Panc1 (cell line): ENCODE measurements at places on chromosomes 2 and 18. TPM values are rescaled to one million over a fixed set of nuclear protein-coding genes. Genes with fewer than 3 reads are reported as not detected.

GTF3C2 gene
- 77.7 TPM for total RNA-seq

DNA sequence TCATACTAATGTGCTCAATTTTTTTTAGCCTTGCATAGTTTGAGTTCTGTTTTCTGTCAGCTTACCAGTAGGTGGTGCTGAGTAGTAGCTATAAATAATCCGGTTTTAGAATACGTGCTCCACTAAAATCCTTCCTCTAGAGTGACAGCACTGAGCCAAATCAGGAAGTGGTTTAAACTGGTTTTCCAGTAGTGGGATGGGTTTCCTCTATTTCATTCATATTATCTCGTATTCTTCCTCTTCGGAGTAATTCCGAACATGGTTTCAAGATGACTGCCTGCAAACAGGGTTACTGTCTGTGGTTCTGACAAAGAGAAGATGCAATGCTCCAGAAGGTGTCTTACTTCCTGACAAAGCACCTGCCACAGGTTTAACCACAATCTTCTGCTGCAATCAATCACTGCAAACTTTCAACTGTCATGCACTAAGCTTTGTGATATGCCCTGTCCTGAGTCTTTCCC is 496.9 kb upstream of the VRK2 start:
- DNase-seq, result no peak

DNA sequence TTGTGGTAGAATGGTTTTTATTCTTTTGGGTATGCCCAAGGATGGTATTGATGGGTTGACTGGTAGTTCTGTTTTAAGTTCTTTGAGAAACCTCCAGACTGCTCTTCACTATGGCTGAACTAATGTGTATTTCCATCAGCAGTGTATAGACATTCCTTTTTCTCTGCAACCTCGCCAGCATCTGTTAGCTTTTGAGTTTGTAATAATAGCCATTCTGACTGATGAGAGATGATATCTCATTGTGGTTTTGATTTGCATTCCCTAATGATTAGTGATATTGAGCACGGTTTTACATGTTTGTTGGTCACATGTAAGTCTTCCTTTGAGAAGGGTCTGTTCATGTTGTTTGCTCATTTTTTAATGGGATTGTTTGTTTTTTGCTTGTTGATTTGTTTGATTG is 1348.7 kb upstream of the NXPH2 start:
- no peak for DNase-seq

DNA sequence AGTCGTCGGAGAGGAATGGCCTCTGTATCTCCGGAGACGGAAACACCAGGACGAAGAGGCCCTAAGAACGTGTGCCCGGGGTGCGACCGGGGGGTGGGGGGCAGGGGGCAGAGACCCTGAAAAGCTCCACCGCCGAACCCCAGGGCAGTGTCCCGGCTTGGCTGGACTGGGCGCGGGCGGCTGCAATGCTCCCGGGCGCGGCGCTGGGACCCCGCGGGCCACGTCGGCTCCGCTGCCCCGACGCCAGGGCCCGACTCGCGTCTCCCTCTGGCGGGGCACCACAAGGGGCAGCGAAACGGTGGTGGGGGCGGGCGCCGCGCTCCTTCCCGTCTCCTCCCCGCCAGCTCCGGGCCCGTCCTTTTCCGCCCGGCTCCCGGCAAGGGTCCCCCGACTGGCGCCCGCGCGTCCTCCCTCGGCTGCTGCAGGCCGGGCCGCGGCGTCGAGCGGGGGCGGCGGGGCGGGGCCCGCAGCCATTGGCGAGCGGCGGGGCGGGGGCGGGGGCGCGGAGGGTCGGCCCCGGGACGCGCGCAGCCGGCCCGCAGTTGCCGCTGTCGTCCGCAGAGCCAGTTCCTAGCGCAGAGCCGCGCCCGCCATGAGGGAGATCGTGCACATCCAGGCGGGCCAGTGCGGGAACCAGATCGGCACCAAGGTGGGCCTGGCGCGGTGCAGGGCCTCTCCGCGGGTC is at the start of gene TUBB6:
TSS of gene TUBB6 (plus strand) at position 541 of the 685 bp plus-strand sequence. CDS start at position 593, 52 bp downstream.
- DNase-seq, result no peak

DNA sequence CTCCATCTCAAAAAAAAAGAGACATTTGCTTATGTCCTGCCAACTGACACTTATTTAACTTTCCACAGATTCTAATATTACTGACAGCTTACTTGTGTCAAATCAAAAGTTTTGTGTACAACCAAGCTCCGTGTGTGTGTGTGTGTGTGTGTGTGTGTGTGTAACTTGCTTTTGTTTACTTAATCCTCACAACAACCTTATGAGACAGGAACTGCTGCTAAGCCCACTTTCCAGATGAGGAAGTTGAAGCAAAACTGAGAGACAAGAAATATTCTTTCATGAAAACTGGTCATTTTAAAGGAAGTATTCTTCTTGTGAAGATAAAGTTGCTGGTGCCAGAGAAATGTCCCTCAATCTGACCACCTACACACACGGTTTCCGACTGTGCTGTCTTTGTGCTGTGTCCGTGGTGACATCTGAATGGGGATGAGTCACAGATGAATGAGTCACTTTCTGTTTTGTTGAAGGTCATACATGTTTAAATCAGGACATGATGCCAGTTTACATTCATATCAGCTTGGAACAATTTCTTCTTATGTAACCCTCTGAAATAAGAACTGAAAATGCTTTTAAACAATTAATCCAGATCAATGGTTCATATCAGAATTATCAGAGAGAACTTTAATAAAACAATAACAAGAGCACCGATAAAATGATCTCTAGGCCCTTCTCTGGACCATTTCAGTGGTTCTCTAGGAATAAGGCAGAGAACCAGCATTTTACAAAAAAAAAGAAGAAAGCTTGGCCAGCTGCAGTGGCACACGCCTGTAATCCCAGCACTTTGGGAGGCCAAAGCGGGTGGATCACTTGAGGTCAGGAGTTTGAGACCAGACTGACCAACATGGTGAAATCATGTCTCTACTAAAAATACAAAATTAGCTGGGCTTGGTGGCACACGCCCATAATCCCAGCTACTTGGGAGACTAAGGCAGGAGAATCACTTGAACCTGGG is 95.5 kb downstream of the THNSL2 start:
- peak; percentile 30 for DNase-seq

DNA sequence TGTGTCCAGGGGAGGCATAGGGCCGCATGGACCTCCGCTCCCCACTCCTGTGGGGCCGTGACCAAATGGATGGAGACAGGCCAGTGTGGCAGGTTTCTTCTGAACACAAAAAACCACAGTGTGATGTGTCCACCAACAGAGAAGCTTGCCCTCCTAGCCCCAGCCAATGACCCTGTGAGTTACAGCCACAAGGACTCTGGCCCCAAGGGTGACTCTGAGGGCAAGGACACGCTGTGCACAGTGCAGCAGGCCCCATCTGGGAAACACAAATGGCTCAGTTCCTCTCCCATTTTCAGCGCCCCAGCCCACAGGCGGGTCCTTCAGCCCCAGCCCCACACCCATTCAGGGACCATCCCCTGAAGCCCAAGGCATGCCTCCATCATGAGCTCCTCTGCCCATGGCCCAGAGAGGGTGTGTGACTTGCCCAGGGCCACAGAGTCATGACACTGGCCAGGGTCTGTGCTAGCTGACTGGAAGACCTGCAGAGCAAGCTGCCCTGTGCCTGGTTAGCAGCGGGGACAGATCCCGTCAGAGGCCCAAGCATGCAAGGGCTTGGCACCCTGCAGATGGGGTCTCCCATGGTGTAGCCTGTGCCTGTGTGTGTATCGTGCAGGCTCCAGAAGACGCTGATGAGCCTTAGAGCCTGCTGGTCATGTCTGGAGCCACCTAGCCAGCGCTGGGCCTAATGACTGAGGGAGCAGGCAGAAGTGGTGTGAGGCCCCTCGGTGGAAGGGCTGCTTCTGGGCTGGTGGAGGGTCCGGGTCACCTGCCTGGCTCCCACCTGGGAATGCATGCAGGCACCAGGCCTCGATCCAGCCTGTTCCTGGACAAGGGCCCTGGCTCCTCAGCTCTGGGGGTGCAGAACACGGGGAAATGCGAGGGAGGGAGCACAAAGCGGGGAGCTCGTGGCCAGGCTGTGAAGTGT is 47.7 kb downstream of the HS6ST1 start:
- DNase-seq, result no peak

VIT gene
- total RNA-seq, result 0.77 TPM

SLC9A4 gene
- not detected for total RNA-seq

- no peak for DNase-seq
Measured at GRCh38 chr18:63148449-63149301, 170.9 kb downstream of the BCL2 start.

IL36RN gene
- total RNA-seq, result not detected

CNDP1 gene
- not detected for total RNA-seq

DNA sequence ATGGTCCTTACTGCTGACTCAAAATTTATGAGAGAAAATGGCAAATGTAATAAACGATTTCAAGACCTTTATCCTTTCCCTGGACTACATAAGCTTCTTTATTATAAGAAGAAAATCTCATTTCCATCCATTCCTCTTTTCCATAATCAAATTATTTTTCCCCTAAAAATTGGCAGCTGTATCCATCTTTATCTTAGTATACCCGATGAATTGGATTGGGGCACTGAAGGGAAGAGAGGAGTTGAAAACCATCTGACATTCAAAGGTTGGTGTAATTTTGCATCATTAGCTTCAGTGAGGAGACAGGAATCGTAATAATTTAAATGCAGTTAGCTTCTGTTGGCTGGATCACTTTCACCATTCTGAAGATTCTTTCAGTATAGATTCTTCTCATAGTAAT is 574.1 kb downstream of the XIRP2 start:
- no peak for DNase-seq

- no peak for DNase-seq
Measured at GRCh38 chr2:220987839-220988238, 584.3 kb downstream of the EPHA4 start.

GRCh38 chr2:73705091-73705490 is 32.1 kb downstream of the TPRKB start:
- DNase-seq, result no peak

DNA sequence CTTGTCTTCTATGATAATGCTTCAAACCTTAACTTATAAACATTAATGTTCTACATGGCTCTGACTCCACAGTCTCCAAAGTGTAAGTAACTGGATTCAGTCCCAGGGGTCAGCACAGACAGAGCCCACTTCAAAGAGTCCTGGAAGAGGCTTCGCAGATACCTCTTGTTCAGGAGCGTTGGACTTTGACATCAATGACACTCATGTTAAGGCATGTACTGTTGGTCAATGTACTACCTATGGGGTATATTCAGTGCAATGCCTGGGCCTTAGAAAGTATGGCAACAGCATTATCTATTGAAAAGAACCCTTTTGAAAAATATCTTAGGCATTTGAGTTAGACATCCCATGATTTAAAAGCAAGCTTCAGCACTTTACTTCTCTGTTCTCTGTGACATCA is 143.1 kb downstream of the GRB14 start:
- DNase-seq, result no peak

ELOA2 gene
- total RNA-seq, result not detected

DNA sequence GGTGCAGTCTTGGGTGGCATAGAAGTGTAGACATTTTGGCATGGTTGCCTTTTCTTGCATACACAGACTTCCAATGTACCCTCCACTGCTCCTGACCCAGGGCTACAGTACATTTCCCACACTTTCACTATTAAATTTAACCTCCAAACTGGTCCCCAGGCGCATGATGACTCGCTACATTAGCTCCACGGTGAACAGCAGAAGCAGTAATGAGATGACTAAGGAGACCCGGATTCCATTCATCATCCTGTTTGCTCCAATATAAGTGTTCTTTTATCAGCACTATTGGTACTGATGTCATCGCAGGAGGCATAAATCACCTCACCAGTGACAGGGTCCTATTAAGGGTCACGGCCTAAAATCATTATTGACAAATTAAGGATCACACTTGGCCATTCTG is 316.5 kb downstream of the EN1 start:
- DNase-seq, result no peak

DNA sequence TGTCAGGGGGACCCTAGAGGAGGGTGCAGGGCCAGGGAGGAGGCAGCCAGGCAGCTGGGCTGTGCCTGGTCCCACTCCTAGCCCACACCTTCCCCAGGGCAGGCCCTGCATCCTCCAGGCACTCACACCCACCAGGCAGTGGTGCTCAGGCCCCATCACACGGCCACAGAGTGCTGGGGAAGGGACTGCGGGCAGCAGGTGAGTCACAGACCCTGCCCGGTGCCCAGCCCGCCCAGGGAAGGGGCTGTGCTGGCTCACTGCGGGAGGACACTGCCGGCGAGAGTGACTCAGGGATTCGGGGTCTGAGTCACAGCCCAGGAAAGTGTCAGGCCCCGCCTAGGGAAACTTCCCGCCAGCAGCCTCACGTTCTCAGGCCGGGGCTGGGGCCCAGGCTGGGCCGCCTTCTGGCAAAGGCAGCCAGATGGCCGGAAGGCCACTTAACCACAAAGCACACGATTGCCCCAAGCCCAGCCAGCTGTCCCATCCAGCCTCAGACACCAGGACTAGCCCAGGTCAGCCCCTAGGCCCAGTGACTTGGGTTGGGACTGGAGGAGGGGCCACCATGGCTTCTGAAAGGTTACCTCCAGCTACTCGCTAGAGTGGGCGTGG is 42.2 kb downstream of the BIN1 start:
- peak; percentile 87 for DNase-seq

DNA sequence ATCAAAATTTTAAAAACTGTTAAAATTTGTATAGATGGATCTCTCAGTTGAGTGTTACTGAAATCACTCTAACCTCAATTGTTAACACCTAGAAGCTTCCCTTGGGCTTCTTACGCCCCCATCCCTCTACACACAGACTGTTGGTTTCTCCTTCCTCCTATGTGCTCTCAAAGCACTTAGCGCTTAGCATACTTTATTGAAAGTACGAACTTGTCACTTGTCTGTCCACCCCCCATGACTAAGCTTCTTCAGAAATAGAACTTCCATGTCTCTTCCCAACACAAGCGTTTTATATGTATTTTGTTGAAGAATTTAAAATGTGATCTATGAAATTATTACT is 441 bp downstream of the MPHOSPH10 start:
- DNase-seq, result no peak

DNA sequence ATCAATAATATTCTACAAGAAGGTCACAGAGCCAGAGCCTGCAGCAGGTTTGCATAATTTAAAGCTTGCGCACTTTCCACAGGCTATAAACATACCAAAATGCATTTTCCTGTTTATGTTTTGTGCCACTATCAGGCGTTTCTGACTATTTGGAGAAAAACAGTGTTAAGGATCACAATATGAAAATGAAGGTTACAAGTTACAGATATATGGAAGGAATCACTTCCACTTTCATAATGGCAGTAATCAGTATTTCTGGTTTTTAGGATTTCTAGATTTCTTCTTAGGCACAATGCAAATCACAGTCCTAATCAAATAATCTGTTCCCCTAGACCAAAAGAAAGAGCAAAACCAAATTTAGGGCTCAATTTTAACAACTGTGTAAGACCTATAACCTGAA is 279.5 kb downstream of the NBAS start:
- no peak for DNase-seq

SPC25 gene
- total RNA-seq, result 21.1 TPM

GRCh38 chr2:64243081-64244036 is 99.1 kb upstream of the PELI1 start:
- no peak for DNase-seq

OTOS gene
- not detected for total RNA-seq

- DNase-seq, result no peak
Measured at GRCh38 chr2:206558492-206558891, 83.8 kb upstream of the FAM237A start.
